ENCODE measurements at places on chromosomes 3 and 15.

- no peak for DNase-seq
Measured at GRCh38 chr3:146262371-146263110, 11.6 kb upstream of the PLSCR4 start.

GRCh38 chr3:71444028-71444860 lies 139.3 kb downstream of the FOXP1 start:
- no peak for DNase-seq

DNA sequence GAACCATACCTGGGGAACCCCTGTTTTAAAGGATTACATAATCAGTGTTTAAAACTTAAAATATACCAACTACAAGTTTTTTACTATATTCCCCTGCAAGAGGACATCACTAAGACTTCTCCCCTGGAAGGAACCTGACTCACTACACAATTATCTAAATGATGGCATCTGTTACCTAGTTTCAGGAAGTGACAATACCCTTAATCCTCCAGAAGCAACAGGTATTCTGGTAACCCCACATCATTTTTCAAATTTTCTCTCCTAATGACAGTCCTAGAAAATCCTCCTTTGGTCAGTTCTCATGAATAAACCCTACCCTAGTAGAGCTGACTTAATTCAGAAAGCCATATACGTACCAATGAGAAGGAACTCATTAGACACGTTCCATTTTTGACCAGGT lies 78.4 kb downstream of the RFX7 start:
- DNase-seq: no peak

- no peak for DNase-seq
Measured at GRCh38 chr3:43907508-43907858, 216.7 kb downstream of the ABHD5 start.

DNA sequence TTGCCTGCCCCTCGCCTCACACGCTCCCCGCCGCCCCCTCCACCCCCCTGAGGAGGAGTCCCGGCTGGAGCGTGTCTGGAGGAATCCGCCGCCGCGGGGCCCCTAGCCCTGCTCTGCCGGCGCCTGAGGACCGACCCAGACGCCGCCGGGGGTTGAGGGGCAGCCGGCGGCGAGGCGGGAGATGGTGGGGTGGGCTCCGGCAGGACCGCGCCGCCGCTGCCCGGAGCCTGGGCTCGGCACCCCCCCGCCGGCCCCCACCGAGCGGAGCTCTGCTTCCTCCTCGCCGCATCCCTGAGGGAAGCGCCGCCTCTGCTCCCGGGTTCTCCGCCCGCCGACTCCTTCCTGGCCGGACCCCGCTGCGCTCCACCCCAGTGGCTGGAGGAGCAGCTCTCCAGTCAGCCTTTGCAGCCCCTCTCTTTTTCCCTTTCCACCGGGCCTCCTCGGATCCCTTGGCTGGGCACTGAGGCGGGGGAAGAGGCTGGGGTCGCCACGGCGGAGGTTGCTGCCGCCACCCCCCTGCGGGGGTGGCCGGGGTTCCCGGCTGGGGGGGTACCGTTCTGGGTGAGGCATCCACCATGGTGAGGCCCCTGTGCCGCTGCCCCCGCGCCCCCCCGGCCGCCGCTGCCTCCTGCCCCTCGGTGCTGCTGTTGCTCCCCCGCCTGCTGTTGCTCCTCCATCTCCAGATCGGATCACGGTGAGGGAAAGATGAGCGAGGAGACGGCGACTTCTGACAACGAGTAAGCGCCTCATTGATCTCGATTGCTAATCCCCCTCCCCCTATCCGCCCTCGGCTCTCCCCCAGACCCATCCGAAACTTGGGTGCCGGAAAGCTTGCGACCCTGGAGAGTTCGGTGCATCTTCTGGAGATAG lies at the start of gene SPRED1:
Gene SPRED1 (plus strand): TSS at position 356 of the 870 bp plus-strand sequence. CDS start 350 bp downstream, at position 706.
- peak; percentile 5 for DNase-seq

DNA sequence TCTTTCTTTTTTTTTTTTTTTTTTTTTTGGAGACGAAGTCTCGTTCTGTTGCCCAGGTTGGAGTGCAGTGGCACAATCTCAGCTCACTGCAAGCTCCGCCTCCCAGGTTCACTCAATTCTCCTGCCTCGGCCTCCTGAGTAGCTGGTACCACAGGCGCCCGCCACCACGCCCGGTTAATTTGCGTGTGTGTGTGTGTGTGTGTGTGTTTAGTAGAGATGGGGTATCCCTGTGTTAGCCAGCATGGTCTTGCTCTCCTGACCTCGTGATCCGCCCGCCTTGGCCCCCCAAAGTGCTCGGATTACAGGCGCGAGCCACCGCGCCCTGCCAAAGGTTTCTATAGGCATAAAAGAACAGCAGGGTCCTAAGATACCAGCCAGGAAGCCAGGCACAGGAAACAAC lies 261.0 kb upstream of the CCDC54 start:
- no peak for DNase-seq

DNA sequence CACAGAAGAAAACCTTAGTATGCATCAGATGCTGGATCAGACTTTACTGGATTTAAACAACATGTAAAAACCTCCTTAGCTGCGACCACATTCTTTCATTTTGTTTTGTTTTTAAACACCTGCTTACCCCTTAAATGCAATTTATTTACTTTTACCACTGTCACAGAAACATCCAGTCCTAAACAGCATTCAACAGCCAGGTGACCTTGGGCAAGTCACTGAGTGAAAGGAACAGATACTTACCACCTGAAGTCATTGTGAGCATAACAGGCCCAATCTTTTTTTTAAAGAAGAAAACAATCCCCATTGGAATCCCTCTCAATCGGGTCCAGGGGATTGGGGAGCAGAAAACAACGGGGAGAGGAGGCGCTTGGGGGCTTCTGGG lies 390 bp downstream of the STARD5 start:
- DNase-seq: no peak

DNA sequence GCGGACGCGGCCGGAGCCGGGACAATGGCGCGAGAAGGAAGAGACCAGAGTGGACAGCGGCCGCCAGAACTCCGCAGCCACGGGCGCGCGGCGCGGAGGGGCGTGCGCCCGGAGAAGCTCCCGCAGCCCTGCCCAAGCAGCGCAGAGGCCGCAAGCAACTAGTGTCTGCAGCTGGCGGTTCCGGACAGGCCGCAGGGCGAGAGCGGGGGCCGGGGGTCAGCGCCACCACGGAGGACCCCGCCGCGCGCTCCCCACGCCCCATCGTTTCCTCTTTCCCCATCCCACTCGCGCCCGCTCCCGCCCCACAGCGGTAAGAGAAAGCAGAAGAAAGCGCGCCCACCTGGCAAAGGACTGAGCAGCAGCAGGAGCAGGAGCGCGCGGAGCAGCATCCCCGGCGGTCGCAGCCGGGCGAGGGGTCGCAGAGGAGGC lies 440 bp downstream of the PRTG start:
- peak; percentile 7 for DNase-seq

- DNase-seq: no peak
Measured at GRCh38 chr3:163601426-163601825, 1476.9 kb downstream of the SI start.

- DNase-seq: no peak
Measured at GRCh38 chr3:21073561-21073960, 677.4 kb downstream of the ZNF385D start.

DNA sequence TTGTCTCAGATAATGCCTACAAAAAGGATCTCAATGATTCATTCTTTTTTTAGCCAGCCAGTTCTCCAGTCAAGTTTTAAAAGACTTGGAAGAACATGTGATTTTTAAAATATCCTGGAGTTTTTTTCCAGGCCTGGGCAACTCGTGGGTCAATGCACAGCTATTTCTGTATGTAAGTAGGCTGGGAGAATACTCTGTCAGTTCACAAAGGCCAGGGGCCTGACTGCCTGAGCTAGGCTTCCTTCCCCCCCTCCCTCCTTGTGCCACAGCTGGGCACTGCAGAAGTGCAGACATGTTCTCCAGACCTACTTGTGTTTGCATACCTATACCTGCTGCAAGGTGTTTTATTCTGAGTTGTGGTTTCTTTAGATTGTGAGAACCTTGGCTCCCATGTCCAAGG lies 43.7 kb downstream of the CTDSPL start:
- DNase-seq: no peak

DNA sequence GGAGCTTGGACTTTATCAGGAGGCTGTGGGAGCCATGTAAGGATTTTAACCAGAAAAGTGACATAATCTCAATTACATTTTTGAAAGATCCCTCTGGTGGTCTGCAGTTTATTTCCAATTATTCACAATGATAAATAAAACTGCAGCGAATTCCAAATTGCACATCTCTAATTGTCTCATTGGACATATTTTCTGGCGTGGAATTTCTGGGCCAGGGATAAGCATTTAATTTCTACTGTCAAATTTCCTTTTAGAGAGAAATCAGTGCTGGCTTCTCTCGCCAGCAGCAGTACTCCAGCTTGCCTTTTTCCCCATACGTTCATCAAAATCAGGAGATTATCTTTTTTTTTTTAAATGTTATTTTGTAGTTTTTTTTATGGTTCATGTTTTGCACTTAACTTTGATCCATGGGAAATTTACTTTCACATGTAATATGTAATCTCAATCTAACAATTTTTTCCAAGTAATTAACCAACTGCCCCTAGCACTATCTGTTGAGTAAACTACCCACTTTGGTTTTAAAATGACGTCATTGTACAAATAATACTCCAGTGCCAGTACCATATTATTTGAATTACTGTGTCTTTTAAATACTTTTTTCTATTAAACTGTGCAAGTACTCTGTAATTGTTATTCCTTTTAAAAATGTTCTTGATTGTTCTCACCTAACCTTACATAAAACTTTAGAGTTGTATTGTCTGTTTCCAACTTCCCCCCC lies 251.8 kb downstream of the ADAMTSL3 start:
- DNase-seq: no peak

DNA sequence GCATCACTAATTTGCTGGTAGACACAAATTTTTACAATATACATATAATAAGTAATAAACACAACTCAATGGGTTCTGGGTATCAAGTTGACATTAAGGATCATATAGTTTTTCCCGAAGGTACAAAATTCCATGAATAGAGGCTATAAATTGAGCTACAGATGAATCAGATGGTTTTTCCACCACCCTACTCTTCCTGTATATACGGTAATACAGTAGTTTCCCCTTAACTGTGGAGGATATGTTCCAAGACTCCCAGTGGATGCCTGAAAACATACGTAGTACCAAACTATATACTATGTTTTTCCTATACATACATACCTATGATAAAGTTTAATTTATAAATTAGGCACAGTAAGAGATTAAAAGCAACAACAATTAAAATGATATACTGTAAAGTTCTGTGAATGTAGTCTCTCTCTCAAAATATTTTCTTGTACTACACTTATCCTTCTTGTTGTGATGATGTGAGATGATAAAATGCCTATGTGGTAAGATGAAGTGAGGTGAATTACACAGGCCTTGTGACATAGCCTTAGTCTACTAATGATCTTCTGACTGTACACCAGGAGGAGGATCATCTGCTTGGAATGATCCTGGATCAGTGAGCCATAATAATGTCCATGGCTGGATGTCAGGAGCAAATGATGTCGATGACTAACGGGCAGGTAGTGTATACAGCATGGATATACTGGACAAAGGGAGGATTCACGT lies 116.7 kb downstream of the NR1I2 start:
- no peak for DNase-seq

GRCh38 chr3:100898681-100899080 lies 94.5 kb downstream of the ABI3BP start:
- no peak for DNase-seq

DNA sequence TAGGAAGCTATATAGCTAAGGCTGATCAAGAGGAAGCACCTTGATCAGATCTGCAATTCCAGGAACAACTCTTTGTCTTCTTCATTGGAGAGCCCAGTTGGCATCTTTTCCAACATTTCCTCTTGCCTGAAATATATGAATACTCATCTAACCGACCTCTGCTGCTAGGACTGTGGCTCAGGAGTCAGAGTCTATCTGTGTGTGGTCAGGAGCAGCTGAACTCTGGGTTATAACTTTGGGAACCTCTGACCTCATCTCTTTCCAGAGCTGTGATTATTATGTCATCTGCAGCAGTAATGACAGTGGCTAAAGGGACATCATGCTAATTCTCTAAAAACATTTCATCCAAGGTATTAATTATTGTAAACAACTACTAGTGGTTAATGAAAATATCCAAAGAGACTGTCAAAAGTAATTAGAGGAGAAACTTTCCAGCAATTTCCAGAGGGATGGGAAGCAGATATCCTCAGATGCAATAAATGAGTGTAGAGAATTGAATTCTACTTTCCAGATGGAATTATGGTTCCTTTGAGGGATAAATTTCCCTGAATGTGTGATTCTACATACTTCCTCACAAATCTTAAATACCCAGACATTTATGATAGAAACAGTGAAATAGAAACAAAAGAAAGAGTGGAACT lies 11.5 kb upstream of the SPINK8 start:
- no peak for DNase-seq

DNA sequence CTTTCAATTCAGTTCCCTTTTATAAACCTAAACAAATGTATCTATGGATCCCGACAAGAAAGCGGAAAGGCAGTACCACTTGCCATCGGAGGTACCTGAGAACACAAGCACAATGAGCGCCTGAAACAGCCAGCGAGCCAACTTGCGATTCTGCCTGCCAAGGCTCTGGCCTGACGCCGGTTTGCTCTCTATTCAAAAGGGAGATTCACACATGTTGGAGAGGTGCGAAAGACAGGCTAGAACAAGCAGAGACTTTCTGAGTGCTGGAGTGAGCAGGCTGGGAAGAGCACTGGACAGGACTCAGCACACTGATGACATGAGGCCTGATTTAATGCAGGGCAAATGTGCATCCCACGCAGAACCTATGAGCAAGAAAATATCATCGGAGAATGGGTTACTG lies 17.7 kb upstream of the PRR23E start:
- no peak for DNase-seq

DNA sequence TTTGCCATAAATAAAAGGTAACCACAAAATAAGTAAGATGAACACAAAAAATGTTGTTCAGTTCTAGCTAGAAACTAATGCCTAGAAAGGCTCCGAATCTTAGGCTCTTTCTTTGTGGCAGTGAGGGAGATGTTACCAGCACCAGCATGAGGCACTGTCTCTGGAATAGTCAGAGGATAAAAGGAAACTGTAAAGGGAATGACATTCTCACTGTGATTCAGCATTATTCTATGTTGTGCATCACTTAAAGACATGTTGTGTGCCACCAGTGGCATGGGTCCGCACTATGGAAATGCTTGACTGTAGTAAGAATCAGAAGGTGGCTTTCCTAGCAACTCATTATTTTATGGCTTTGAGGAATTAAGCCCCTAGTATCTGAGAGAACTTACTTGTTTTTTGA lies 70.8 kb downstream of the SEC22A start:
- no peak for DNase-seq

DNA sequence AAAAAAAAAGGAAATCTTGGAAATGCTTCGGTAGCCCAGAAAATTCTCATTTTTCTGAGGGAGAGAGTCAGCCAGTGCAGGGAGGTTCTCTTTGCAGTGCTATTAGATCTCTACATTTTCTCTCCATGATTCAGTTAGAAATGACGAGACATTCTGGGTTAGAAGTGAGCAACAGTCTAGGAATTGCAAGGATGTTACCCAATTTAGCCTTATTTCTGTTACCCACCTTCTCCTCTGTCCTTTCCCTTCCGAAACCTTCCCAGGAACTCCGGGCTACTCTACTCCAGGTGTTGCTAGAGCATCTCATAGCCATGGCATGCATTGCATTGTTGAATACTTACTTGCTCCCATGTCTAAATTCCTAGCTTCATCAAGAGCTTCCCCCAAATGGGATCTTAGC lies 106.8 kb downstream of the EDEM1 start:
- DNase-seq: no peak

- no peak for DNase-seq
Measured at GRCh38 chr3:194281766-194282165, 69.4 kb downstream of the CPN2 start.

- no peak for DNase-seq
Measured at GRCh38 chr3:127771746-127772145, 50.6 kb downstream of the MGLL start.
